Prostate gland (tissue), 2 donors: ENCODE measurements at places on chromosomes 16 and 17. TPM values are rescaled to one million over a fixed set of nuclear protein-coding genes. Genes with fewer than 3 reads are reported as not detected.

The ATXN2L gene
- 83.4 TPM for total RNA-seq

The SBK1 gene
- 5.8 TPM for total RNA-seq

The CA7 gene
- not detected for total RNA-seq

The HEATR9 gene
- total RNA-seq, result not detected

The HOXB13 gene
- total RNA-seq, result 78.7 TPM

The OR1A1 gene
- not detected for total RNA-seq

The PRCD gene
- 0.85 TPM for total RNA-seq

- peak; percentile 86 for DNase-seq
These were observed 30.0 kb downstream of the TBCD start for GRCh38 chr17:82781894-82782274.

DNA sequence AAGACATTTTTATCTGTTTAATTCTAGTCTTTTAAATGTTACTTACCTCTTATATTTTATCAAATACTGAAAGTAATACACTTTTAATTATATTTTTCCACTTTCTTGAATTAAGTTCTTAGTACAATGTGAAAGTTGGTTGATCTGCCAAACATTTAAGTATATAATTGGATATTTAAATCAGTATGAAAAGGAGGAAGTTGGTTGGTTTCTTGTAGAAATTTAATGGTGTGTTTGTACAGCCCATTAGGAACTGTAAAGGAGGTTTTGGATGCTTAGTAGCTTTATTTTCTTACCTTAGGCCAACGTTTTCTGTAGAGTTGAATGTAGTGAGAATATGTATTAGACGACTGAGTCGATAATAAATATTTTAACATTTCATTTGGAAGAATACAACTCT is 5.4 kb downstream of the NFATC3 start:
- no peak for DNase-seq

GRCh38 chr17:43769426-43769825 is 9.4 kb downstream of the DUSP3 start:
- DNase-seq, result no peak

- DNase-seq, result no peak
These were observed 526.8 kb upstream of the GOT2 start for GRCh38 chr16:59260892-59261291.

DNA sequence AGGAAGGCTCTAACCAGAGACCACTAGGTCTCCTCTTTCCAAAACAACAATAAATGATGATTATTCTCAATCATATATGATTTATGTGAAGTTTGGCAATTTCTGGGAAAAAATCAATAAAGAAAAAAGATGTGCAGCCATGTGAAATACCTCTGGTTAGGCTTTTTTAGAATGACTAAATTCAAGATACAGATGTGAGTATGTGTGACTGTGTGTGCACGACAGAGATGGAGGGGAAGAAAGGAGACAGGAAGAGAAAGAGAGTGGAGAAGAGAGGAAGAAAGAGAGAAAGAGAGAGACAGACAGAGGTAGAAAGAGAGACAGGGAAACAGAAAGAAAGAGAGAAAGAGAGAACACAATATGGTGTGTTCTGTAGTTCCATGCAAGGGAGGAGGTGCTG is 558.6 kb upstream of the CDH5 start:
- DNase-seq, result no peak

DNA sequence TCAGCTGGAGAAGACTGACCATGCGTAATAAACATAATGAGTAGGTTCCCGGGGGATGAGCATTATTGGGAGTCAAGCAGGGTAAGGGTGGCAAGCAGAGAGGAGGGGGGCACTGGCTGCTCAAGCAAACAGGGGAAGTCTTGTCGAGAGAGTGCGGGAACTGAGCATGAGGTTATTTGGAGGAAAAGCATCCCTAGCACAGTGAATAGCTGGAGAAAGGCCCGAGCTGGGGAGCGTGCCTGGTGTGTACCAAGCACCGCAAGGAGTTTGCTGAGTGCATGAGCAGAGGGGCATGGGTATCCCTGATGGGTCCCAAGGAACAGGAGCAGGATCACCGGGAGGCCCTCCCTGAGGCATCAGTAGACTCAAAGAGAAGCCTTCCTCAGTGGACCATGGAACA is 17.2 kb downstream of the CYTH1 start:
- no peak for DNase-seq

- DNase-seq, result no peak
These were observed 81.6 kb upstream of the CIBAR2 start for GRCh38 chr16:85193876-85194275.

- no peak for DNase-seq
These were observed 2.8 kb upstream of the XAF1 start for GRCh38 chr17:6753006-6753445.
